ENCODE measurements at places on chromosomes 5 and 9.

DNA sequence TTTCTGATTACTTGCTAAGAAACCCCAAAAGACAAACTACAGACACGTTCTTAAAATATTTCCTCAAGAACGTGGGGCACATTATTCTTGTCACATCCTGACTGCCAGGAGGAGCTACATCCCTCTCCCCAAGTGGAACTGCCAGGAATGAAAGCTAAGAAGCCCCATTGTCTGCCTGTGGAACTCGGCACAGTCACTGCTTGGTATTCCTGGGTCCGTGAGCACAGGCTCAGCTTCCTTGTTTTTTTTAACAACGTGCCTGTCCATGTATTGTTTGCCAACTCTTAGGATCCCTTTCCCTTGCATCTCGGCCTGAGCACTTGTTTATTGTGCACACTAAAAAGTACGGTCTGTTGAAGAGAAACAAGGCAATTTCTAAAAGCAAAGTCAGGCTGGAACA is 47.0 kb upstream of the SELENOP start:
- DNase-seq, result no peak

GRCh38 chr9:91395553-91396471 is 27.8 kb downstream of the NFIL3 start:
- no peak for DNase-seq

GRCh38 chr9:135611142-135611874 is 28.0 kb downstream of the GLT6D1 start:
- DNase-seq, result no peak

DNA sequence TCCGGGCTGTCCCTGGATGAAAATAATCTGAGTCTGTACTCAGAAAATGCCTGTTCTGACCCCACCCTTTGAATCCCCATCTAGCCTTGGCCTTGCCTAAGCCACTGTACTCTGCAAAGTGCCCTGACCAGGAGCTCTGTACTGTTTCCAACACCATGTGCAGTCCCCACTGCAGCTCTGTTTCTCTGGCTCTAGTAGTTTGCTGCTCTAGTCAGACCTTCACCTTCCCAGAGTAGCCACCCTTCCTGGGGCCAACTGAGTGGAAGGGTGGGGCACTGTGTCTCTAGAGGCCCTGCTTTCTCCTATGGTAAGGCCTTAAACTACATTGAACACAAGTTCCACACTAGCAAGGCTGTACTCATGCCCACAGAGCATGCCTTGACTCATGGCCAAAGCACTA is 31.9 kb downstream of the P4HA2 start:
- no peak for DNase-seq

- no peak for DNase-seq
These were observed 29.3 kb upstream of the CPEB4 start for GRCh38 chr5:173858670-173859407.

DNA sequence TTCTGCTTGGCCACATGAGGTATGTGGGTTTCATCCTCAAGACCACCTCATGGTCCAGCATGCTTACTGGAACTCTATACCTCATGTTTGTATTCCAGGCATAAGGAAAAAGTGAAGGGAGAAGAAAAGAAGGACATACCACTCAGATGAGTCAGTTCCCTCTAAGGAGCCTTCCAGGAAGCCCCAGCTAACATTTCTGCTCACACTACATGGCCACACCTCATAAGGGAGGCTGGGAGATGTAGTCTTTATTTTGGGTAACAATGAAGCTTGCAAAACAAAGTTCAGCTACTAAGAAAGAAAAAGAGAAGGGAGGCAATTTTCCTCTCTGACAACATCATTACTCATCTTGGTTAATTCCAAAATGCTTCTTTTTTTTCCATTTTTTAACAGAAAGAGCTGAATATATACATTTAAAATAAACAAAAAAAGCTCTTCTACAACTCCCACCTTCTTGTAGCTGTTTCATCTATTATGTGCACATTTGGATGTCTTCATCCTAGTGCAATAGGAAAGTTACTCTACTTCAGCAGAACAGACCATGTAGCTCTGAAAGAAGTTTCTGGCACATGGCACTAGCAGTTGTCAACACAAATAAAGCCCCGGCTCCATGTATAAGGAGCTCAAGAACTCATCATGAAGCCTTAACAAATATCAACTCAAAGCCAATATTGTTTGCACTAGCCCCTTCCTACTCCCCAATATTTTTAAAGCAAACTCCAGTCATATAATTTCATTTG is 123.6 kb upstream of the CCDC112 start:
- DNase-seq, result no peak

DNA sequence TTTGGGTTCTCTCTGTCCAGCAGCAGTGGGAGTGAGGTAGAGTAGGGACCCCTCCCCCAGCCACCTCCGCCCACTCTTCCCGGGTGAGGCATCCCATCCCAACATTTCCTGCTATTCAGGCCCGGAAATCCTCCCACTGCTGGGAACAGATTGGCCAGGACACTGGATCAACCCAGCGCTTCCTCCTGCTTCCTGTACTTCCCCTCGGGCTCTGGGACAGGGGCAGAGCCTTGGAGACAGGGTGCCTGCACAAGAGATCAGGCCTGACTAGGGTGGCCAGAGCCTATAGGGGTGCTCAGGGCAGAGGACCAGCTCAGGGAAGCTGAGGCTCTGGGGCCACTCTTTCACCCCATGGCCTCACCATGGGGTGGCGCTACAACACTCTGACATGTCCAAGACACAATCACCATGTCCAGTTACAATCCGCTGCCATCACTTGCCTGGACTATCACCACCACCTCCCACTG is 14.5 kb downstream of the SH2D3C start:
- DNase-seq, result no peak

- no peak for DNase-seq
These were observed 31.7 kb upstream of the GNE start for GRCh38 chr9:36289836-36290435.

DNA sequence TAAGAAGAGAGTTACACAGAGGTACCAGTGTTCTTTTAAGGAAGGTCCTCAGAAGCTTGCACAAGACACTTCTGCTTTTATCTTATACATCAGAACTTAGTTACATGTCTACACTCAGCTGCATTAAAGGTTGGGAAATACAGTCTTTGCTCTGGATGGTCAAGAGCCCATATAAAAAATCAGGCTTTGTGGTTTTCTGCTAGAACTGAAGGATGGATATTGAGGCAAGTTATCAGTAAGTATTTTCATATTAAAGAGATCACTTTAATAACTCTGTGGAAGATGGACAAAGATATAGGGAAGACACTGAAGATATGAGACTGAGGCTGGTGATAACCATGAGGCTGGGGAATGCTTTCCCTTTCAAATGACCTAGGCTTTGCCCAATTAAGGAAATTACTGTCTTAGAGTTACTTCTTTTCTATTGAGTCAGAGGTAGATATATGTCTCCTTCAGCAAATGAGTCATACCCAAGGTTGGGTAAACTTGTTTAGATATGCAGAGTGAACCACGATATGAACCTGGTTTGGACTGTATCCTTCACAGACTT is 87.0 kb upstream of the TNC start:
- no peak for DNase-seq

DNA sequence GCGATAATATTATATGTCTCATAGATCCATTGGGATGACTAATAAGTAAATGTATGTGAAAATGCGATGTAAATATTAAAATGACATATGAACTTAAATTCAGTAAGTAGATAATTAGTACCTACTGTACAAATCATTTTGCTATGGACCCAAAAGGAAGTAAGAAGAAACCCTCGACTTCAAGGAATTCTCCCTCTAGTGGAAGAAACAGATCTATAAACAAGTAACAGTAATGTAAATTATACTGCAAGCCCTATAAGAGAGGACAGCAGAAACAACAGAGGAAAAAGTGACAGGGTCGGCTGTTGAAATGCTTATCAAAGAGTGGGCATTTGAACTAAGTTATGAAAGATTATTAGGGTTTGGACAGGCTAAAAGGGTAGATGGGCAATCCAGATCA is 320.3 kb downstream of the DMAC1 start:
- DNase-seq, result no peak
